M059J (cell line): ENCODE measurements at places on chromosomes 7 and 10.

DNA sequence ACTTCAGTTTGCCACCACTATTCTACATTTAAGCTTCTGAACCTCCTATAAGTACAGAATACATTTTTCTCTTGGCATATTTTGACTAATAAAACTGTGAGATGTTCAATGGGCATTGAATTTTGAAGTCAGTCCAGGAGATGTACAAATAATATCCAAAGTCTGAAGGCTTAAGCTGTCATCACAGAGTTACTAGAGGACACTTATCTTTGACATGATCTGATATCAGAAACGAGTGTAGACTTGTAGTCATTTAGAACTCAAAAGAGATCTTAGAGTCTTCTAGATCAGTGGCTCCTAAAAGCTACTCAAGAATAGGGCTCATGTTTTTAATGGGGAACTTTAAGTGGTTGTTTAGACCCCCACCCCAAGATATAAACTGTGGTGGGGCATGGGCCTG lies 160.5 kb downstream of the ARID5B start:
- DNase-seq: no peak

- no peak for DNase-seq
These were observed 61.5 kb downstream of the GNA12 start for GRCh38 chr7:2782565-2782964.

GRCh38 chr10:110802551-110803238 lies 69.0 kb upstream of the PDCD4 start:
- peak; percentile 90 for DNase-seq

DNA sequence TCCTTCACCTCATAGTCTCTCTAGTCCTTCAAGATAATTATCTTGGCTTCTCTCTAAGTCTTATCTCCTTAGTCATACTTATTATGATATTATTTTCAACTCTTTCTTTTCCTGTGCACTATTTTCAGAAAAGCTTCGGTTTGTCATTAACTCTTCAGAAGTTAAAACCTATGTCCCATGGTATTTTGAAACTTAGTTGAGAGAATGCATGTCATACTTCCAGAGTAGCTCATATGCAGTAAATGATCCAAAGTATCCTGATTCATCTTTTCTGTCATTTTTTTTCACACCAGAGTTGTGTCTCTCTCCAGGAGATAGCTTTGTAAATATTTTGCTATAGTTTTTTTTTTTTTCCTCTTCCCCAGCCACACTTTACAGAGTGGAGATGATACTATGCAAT lies 1008.6 kb downstream of the NRG3 start:
- peak; percentile 13 for DNase-seq

DNA sequence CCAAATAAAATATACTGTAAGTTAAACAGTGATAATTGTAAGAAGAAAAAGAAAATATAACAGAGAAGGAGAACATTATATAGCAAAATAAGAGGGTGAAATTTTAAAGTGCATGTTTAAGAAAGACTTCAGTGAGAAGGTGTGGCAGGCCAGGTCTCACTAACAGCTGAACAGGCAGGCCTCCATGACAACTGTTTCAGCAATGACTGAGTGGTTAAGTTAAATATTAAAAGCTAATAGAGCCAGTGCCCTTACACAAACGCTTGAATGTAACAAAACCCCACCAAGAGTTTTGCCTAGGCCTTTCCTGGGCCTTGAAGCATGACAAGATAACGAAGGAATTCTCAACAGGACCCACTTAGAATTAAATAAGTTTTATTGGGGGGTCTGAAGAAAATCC lies 32.6 kb downstream of the CFAP43 start:
- DNase-seq: no peak

DNA sequence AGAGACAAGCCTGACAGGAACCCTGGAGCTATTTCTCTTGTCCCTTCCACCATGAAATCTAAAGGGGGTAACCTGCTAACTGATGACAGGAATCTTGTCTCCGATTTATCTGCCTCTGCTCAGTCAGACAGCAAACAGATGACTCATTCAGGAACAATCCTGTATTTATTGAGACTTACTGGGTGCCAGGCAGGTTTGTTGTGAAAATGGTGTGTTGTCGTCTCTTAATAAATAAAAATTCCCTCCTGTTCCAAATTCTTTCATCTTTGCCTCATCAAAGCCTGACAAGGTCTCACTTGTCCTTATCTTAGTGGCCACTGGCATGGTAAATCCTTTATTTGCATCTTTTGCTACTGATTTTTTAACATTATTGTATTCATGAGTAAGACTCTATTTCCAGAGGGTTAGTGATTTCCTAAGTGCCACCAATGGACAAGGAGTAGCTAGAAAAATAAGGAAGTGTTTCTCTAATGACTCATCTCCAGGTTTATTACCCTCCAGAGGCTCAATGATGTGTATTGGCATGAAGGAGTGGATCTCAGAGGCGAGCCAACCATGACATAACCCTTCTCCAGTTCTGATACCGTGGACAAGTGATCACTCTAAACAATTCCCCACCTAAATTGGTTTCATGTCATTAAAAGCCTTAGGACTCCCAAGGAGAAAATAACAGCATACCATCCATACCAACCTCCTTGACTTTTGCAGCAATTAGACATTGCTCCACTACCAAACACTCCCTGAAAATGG lies 724.0 kb downstream of the GRID1 start:
- DNase-seq: peak; percentile 87

DNA sequence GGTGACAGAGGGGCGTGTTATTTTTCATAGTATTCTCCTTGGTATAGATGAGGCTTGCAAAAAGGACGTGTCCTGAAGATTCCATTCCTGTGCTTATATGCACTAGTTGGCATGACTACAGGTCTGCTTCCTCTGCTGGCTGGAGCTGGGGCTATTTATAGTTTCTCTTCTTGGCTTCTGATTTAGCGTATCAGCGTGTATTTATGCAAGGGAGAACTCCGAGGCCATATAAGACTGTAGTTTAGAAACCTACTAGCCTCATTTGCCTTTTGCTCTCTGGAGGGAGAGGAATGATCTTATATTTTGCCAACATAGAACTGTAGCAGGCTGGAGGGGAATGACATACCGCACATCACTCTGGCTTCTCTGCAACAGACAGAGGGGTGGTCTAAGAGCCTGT lies 39.7 kb downstream of the CACNB2 start:
- peak; percentile 27 for DNase-seq

GRCh38 chr7:71766016-71766415 lies 634.1 kb downstream of the GALNT17 start:
- no peak for DNase-seq

DNA sequence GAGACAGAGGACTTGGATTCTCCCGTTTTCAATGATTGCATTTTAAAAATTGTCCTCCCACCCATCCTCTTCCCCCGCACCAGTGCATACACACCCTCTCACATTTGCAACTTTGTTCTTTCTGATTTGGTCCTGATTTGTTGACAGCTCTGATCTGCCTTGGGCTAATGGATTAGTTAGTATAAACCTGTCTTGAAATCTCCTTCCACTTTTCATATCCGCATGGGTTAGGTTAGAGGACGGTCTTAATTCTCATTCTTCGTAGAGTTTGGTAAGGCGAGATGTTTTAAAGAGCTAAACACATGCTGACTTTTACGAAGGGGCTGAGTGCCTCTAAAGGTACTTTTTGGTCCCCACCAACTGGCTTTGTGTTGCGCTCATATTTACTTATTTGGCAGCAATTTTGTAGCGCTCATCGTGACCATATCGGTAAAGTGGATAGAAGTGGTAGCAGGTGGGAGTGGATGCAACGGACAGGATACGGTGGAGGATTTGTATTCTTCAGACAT lies 1.1 kb downstream of the AHR start:
- DNase-seq: peak; percentile 61

DNA sequence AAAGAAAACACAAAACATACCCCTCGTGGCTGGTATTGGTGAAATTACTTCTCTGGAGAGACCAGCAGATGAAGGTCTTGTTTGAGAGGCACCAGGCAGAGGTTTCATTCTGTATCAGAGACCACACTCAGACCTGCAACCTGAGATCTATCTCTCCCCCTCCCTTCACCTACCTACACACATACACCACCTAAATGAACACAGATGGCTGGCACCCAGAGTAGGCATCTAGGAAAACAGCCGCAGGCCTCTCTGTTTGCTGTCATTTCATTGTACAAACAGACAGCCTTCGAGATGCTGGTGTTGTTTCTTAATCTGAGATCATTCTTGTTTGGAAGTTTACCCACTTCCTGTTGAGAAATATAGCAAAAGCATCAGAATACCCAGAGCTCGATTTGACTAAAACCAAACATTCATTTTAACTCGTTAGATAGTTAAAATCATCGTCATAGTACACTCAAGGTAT lies 173.9 kb upstream of the SLC25A13 start:
- DNase-seq: no peak

DNA sequence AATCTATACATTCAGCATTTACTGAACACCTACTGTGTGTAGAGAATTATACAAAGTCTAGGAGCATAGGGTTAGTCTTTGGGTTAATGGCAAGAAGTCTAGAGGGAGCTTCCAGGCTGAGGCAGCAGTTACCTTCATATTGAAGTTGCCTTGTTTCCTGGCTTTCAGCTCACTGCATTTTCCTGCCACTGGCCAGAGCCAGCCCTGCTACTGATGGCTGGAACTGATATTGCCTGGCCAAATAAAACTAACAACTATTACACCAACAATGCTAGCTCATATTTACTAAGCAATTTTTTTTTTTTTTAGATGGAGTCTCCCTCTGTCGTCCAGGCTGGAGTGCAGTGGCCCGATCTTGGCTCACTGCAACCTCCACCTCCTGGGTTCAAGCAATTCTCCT lies 165.7 kb upstream of the ITGB1 start:
- DNase-seq: no peak

- no peak for DNase-seq
These were observed 705.6 kb upstream of the GALNT17 start for GRCh38 chr7:70426249-70426880.

DNA sequence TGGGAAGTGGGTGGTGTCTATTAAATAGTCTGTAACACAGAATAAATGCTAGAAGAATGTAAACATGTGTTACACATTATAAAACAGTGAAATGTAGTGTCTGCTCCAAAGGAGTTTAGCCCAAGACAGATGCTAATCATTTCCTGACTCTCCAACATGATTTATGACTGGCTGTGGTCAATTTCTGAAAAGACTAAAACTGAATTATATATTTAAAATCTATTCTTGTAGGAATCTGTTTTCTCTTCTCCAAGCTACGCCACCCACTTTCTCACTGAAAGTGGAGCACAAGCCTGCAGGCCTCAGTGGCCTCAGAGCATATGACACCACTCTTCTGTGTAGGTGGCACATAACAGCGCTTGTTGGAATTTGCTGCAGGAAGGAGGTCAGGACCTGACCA lies 44.4 kb downstream of the CTTNBP2 start:
- DNase-seq: peak; percentile 44

GRCh38 chr7:512146-512510 lies 7.5 kb downstream of the PDGFA start:
- no peak for DNase-seq

DNA sequence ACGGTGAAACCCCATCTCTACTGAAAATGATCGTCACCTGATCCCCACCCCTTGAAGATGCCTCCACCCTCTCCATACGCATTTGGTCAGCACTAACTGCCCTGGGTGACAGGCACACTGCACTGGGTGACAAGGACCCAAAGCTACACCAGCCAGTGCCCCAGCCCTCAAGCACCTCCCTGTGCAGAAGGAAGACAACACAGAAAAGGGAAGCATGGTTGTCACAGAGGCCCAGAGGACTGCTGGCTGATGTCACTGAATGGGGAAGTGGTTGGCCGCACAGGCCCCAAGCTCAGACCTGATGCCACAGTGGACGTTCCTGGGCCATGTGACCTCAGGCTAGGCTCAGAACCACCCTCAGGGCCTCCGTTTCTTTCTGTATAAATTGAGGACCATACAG lies 4.2 kb upstream of the PILRA start:
- no peak for DNase-seq

- DNase-seq: no peak
These were observed 27.7 kb upstream of the LRRD1 start for GRCh38 chr7:92206672-92207071.

- no peak for DNase-seq
These were observed 113.5 kb downstream of the COL13A1 start for GRCh38 chr10:69915215-69915560.

- DNase-seq: no peak
These were observed 172.6 kb downstream of the MALRD1 start for GRCh38 chr10:19221216-19221615.

DNA sequence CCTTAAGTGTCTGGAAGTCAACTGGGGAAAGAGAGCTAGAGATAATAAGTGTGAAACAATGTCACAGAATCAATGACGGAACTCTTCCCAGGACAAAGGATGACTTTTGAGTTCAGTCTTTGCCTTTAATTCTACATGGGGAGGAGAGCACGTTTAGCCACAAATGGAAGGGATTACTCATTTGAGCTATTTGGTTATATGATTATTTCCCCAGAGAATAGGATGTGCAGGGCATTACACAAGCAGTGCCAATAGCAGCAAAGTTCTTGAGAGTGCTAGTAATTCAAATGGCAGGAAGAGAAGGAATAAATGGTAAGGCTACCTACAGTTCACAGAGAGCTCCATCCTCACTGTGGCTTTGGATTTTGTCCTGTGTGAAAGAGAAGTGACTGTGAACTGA lies 6.0 kb downstream of the EGFR start:
- peak; percentile 32 for DNase-seq

DNA sequence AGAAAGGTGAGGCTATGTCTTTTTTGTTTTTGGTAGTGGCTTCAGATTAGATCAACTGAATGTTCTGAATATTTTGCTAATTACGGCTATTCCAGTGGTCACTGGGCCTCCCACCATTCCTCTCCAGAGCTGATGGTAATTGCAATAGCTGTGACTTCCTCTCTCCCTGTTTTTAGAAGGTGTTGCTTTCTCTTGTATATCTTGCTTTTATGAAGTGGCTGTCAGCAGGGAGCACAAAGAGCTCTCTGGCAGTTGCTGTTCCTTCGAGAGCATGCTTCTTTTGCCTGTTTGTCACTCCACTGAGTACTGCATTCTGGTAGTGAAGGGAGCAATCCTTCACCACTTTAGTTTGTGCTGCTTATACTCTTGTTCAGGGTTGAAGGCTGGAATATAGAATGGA lies 133.3 kb downstream of the EXOC4 start:
- no peak for DNase-seq

GRCh38 chr10:70692043-70692603 lies 19.8 kb downstream of the ADAMTS14 start:
- no peak for DNase-seq

GRCh38 chr10:132331601-132332432 lies at the start of gene LRRC27:
LRRC27 (plus strand) TSS chr10:132332193; CDS start chr10:132333525, 1,332 bp downstream.
- peak; percentile 94 for DNase-seq
